Central memory CD4-positive, alpha-beta T cell (primary cell): ENCODE measurements at places on chromosomes 12 and 14.
A peak's percentile ranks its signal among the peaks of the same experiment; 100 is the strongest.

DNA sequence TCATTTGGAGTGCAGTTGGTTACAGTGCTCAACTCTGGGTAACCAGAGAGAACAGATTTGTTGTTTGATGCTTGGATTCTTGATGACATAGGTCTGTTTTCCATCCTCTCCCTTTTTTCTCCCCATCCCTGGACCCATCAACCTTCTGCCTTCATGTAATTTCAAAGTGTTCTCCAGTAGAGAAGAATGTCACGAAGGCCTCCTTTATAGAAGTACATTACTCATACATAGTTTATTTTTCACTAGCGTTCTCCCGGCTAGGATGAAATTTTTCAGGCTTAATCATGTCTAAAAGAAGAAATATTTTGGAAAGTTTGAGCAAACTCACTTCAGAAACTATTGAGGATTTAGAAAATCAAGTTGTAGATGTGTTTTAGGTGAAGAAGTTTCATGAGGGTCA is 20.9 kb upstream of the APPL2 start:
- DNase-seq, result no peak

GRCh38 chr12:83801972-83802371 is 1110.6 kb downstream of the SLC6A15 start:
- no peak for DNase-seq

DNA sequence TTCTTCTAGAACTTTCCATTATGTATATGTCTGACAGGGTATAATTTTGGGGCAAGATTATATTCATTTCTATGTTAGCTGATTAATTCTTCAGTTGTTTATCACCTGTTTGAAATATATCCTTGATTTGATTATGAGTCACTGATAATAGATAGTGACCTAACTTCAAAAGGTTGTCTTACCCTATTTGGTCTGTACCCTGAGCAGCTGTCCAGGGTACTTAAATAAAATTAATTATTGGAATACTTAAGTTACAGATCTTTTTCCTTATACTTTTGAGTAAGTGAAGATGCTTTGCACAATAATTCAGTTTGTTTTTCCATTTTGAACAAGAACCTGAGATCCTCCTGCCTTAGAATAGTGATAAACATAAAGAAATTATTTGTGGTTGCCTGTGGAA is 13.2 kb upstream of the NPAS3 start:
- DNase-seq, result no peak

DNA sequence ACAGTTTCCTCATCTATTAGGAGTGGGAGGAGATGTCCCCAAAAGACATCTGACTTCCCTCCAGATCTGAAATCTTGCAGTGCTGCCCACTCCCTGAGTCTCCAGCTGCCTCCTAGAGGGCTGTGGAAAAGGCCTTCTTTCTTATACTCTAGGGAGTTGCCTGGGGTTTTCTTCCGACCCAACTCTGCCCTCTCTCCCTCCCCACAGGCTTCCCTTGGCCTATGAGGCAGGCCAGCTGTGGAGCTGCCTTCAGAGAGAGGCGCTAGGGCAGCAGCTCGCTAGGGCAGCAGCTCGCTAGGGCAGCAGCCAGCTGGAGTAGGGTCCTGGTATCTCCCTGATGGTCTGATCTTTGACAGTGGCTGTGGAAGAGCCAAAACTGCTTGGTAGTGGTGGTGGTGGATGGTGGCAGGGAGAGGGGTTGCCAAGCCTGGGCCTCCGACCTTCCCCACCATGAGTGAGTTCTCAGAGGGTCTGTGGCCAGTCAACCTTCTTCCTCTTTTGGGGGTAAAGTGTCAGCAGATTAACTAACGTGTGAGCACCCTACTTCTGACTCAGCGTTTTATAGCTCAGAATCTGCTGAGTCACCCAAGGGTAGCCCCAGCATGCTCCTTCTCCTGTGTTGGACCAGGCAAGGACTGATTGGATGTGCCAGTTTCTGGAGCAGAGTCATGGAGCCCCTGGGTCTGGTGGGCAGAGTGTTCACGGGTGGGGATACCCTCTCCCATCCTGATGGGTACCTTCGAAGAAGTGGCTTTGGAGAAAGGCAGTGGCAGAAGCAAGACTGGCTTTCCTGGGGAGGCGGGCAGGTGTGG is 2.3 kb downstream of the SLC48A1 start:
- no peak for DNase-seq

DNA sequence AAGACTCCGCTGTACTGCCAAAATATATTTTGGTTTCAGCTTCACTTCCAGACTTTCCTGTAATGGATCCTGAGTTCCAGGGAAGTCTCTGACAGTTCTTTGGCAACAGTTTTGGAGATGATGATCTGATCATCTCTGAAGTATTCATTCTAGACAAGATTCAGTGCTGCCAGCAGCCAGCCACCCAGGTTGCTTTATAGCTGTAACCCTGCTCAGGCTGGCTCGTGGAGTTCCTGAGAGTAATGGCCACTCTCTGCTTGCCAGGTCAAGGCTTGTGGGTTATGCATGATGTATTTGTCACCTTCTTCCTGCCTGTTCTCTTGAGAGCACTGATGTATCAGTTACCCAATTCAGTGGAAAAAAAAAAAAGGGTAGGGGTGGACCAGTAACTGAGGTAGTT is 124.3 kb downstream of the PPHLN1 start:
- DNase-seq, result no peak

- DNase-seq, result no peak
Observed at GRCh38 chr12:105337391-105337790, 6.9 kb downstream of the C12orf75 start.

- DNase-seq, result no peak
Observed at GRCh38 chr12:74801625-74802024, 264.0 kb downstream of the ATXN7L3B start.

- DNase-seq, result peak; percentile 41
Observed at GRCh38 chr12:94532490-94533422, 73.1 kb upstream of the CEP83 start.

- no peak for DNase-seq
Observed at GRCh38 chr12:93191423-93191822, 186.3 kb upstream of the NUDT4 start.

DNA sequence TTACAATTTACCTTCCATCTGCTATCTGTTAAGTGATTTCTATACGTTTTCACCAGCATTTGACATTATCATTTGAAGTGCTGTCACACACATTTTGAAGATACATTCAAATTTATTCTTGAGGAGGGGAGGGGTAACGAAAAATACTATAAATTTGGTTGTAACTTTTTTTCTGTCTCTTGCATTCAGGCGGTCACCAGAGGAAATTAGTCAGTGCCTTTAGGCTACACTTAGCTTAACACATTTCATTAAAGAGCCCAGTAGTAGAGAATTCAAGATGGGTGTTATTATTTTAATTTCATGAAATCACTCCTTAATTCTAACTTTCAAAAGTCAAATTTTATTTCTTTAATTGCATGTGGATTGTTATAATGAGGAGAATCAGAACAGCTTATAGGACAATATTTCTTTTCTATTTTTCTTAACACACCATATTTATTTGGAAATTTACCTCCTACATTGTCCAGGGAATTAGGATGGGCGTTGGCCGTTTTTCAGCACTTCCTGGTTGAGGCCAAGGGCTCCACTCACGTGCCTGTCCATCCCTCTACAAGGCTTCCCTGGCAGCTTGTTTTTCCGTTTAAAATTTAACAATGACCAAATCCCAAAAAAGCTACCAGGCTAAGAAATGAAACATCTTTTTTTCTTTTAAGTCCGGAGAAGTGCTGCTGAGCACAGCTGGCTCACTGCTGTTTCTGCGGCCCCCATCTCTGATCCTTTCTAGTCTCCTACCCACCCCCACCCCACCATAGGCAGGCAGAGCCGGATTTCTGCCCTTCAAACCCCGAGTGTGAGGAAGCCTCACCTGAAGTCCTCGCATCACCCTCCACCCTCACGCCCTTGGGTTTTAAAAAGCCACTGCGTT is 1.1 kb upstream of the FAR2 start:
- no peak for DNase-seq

- peak; percentile 84 for DNase-seq
Observed at GRCh38 chr12:96194971-96195844, 1.0 kb downstream of the ELK3 start.

GRCh38 chr14:94028450-94028826 is 2.3 kb downstream of the OTUB2 start:
- no peak for DNase-seq

- no peak for DNase-seq
Observed at GRCh38 chr14:36900846-36901245, 239.2 kb downstream of the PAX9 start.

DNA sequence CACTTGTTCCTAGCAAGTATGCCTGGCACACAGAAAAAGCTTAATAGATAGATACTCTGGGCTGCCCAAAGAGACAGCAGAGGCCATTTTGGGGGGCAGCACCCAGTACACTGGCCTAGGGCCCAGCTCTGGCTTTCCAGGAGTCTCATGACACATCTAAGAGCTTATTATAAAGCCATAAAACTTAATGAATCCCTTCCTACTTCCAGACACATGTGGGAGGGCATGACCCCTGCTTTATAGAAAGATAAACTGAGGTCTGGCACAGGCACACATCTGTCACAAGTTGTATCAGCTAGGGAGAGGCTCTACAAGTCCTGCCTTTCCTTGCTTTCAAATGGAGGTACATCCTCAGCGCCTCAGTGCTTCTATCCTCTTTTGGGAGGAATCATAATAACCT is 27.1 kb downstream of the FMNL3 start:
- DNase-seq, result no peak

DNA sequence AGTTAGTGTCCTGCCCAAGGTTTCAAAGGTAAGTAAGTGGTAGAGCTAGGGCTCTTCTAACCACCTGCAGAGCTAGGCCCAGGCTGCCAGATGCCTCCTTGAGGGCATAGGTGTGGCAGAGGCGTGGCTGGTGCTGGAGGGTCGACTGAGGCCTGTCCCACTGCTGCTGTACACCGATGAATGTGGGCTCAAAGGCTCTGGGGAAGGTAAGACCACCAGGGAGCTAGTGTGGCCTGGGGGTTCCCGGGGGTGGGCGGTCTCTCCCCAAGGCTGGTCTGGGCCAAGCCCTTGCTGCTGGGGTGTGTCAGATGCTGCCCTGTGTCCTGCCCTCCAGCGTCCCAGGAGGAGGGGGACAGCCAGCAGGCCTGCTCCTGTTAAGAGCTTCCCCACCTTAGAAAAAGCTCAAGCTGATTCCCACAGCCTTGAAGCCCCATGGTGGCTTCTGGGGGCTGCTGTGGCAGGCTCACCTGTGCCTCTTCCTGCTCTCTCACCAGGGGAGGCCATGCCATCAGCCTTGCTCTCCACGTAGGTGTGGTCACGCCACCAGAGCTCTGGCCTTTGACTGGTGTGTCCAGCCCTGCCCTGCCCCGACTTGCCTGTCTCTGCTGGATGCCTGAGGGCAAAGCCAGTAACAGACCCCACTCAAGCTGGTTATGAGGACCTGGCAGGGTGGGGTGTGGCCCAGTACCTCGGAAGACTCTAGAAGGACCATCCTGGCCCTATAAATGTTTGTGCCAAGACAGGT is 36.8 kb downstream of the SH2B3 start:
- no peak for DNase-seq

DNA sequence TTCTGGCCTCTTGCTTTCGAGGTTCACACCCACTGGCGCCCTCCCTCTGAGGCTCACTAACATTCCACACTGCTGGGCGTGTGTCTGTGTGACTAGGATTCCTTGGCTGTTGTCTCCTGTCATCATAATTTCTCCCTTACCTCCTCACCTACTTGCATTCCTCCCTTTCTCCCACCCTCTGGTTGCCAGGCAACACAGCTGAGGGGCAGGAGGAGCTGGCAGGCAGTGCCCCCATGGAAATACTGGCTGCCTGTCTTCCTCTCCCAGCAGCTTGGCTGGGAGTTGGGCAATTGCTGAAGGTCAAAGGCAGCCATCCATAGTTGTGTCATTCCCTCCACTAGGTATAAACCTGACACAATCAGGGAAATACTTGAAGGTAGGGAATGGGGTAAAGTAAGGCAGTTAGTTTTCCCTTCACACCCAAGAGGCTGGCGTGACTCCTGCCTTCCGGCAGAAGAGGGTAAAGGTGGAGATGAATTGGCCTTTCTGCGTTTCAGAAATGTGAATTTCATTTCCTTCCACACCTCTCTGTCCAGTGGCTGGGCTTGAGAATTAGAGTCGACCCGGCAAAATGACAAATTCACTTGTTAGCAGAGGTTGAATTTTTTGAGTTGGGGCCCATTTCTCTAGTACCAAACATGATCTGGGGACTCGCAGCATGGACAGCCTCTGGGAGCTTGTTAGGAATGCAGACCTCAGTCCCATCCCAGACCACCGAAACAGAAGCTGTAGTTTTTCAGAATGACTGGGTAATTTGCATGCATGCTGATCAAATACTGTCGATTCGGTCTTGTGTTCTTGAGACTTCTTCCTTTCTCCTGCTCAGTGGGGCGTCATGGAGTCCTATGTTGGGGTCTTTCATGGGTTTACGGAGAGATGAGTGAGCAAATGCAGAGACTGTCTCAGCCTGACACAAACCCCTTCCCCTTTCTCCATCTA is 24.3 kb upstream of the EMP1 start:
- no peak for DNase-seq

- no peak for DNase-seq
Observed at GRCh38 chr12:13204428-13204827, 7.9 kb downstream of the EMP1 start.

DNA sequence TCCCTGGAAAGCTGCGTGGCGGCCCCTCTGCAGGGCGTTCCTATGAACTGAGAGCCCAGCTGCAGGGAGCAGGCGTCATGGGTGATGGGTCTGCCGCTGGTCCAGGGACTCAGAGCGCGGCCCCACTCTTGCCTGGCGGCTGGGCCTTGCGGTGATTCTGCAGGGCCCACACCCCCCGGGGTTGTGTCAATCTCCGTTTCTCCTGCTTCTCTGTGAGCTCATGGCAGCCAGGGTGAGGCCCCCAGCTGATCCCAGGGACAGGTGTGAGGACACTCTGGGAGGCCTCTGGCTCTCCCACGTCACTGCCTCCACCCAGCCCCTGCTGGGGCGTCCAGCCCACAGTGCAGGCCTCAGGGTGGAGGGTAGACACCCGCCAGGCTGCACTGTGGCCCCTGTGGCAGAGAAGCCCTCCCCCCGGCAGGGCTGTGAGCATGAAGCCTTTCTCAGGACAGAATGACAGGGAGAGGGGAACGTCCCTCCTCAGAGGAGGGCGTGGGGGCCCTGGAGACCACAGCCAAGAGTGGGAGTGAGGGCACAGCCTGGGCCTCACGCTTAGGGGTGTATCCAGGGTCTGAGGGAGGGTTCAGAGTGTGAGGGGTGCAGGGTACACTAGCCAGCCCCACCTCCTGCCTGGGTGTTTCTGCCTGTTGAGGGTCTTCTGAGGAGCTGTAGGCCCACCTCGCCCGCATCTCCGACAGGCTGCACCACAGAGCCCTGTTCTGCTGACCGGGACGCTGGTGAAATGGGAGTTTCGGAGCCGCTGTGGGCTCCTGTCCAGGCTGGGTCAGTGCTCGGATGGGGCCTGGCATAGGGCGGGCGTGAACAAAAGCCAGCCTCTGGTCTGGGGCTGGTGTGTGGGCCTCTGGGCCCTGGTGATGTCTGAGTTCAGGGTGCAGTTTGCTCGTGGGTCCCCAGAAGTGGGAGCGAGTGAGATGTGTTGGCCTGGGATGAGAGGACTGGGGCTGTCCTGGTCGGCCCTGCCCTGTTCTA is 26.7 kb upstream of the CRIP2 start:
- DNase-seq, result no peak

GRCh38 chr14:60509438-60510253 is 700 bp downstream of the SIX6 start:
- no peak for DNase-seq

DNA sequence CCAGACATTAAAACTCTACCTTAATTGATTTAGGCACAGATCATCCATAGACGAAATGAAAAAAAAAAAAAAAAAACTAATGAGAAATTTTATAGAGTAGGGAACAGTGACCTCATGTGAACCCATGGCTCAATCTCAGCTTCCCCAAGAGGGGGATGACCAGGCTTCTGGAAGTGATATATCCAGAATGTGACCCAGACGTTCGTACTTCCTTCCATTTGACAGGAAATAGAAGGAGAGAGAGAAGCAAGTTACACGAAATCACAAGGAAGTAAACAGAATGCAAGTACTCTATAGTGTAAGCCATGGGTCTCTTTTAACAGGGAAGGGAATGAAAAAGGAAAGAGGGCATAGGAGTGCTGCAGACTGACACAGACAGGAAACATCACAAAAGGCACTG is 10.1 kb downstream of the FOXN3 start:
- no peak for DNase-seq
